ENCODE measurements at places on chromosomes 2 and 18. TPM values are rescaled to one million over a fixed set of nuclear protein-coding genes. Genes with fewer than 3 reads are reported as not detected.
A peak's percentile ranks its signal among the peaks of the same experiment; 100 is the strongest.

- peak overlapping the region; percentile 83 for H3K27ac ChIP-seq
- H3K27me3 ChIP-seq = no peaks in the 10 kb centered on the region
- peak; percentile 76 for DNase-seq
- peaks cover 80% of the 10 kb centered on the region for H3K4me1 ChIP-seq
- peaks cover 5% of the 10 kb centered on the region for H3K36me3 ChIP-seq
- peak overlapping the region; percentile 53 for H3K4me3 ChIP-seq
Measured at GRCh38 chr18:51030537-51031258, 685 bp downstream of the SMAD4 start.

- no peaks in the 10 kb centered on the region for H3K27me3 ChIP-seq
- no peaks in the 10 kb centered on the region for H3K4me1 ChIP-seq
- H3K36me3 ChIP-seq = no peaks in the 10 kb centered on the region
- H3K4me3 ChIP-seq = no peak overlapping the region
- H3K27ac ChIP-seq = no peak overlapping the region
Measured at GRCh38 chr2:184297085-184297484, 301.2 kb upstream of the ZNF804A start.

DNA sequence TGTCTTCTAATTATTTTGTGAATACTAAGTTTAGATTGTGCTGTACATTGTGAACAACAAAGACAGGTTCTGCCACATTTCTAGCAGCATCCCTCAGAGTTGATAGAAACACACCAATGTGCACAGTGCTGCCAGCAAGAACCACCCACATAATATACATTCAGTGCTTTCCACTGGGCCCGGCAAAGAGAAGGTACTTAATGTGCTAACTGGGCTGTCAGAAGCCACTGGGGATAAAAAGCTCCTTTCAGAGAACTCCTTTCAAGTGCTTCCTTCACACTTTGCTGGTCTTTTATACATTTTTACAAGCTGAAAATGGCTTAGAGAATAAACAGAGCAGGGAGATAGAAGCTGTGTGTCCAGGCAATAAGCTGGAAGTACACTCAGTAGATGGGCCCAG is 58.0 kb upstream of the CAPN13 start:
- no peaks in the 10 kb centered on the region for H3K36me3 ChIP-seq
- DNase-seq = no peak
- no peak overlapping the region for H3K27ac ChIP-seq
- no peaks in the 10 kb centered on the region for H3K27me3 ChIP-seq

DNA sequence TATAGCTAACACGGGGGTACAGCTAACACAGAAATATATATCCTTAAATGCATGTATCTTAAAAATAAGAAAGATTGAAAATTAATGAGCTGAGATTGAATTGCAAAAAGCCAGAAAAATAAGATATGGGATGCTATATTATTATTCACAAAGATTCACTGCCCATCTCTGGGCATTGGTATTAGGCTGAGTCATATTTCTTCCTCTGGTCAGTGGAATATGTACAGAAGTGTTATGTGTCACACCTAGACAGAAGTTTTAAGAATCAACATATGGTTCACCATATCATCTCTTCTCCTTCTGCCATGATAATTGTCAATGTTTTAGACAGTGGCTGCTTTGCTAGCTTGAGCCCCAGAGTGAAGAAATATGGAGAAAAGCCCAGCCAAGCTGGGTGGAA is 14.0 kb upstream of the MCFD2 start:
- no peaks in the 10 kb centered on the region for H3K4me1 ChIP-seq
- no peak for DNase-seq
- no peak overlapping the region for H3K4me3 ChIP-seq
- H3K27me3 ChIP-seq = no peaks in the 10 kb centered on the region

DNA sequence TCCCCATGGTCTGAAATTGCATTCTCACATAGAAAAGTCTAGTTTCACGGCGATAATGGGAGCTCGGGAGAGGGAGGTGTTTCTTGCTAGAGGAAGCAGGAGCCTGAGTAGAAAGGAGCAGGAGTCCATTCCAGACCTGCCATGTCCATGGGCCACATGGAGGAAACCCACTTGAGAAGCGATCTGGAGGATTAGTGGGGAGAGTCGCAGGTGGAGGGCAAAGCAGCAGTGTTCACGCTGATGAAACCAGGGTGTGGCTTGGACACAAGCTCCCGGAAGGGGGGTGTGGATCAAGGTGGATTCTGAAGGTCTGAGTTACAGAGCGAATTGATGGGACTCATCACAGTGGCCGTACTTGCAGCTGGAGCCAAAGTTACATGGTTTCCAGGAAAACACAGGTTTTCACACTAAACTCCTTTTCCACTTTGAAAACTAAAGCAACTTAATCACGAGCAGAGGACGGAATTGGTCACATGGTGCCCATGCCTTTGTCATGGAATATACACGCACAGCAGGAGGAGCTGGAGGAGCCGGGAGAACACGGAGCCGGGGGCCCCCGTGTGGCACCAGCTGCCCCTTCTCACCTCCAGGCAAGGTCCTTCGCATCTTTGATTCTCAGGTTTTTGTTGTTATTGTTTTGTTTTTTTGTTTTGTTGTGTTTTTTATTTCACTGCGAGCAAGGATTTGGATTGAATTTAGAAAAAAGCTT is 255.1 kb upstream of the MYT1L start:
- no peaks in the 10 kb centered on the region for H3K27me3 ChIP-seq
- H3K27ac ChIP-seq = no peak overlapping the region
- no peaks in the 10 kb centered on the region for H3K4me1 ChIP-seq
- no peaks in the 10 kb centered on the region for H3K36me3 ChIP-seq
- no peak for DNase-seq

- H3K4me3 ChIP-seq = no peak overlapping the region
- no peak for DNase-seq
- no peaks in the 10 kb centered on the region for H3K4me1 ChIP-seq
- H3K27me3 ChIP-seq = no peaks in the 10 kb centered on the region
- H3K36me3 ChIP-seq = no peaks in the 10 kb centered on the region
Measured at GRCh38 chr2:12350821-12351220, 365.9 kb upstream of the TRIB2 start.

DNA sequence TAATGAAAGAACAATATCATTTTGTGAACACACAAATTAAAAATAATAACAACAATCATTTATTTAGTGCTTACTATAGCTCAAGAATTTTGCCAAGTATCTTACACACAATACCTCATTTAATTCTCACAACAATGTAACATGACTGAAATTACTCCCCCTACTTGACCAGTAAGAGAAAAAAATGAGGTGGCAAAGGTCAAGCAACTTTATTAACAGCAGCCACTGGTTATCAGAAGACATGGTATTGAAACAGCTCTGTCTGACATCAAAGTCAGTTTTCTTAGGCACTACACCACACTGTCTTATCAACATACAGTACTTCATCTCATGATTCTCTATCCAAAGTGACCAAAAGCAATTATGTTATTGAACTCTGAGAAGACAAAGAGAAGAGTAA is 389.4 kb downstream of the ZEB2 start:
- H3K4me3 ChIP-seq = no peak overlapping the region
- H3K4me1 ChIP-seq = no peaks in the 10 kb centered on the region
- no peak overlapping the region for H3K27ac ChIP-seq
- no peaks in the 10 kb centered on the region for H3K27me3 ChIP-seq
- no peak for DNase-seq
- H3K36me3 ChIP-seq = no peaks in the 10 kb centered on the region

DNA sequence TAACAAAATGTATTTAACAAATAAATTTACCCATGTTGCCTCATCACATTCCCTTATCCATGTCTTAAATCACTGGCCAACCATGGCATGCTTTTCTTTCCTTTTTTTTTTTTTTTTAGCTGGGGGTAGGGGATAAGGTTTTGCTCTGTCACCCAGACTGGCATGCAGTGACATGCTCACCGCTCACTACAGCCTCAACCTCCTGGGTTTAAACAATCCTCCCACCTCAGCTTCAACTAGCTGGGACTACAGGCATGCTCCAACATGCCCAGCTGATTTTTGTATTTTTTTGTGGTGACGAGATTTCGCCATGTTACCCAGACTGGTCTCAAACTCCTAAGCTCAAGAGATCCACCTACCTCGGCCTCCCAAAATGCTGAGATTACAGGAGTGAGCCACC is 266.4 kb downstream of the THSD7B start:
- H3K36me3 ChIP-seq = no peaks in the 10 kb centered on the region
- DNase-seq = no peak
- no peak overlapping the region for H3K4me3 ChIP-seq
- H3K4me1 ChIP-seq = no peaks in the 10 kb centered on the region

- no peaks in the 10 kb centered on the region for H3K27me3 ChIP-seq
- no peaks in the 10 kb centered on the region for H3K36me3 ChIP-seq
- H3K4me3 ChIP-seq = no peak overlapping the region
Measured at GRCh38 chr2:14978845-14979244, 346.3 kb downstream of the LRATD1 start.

DNA sequence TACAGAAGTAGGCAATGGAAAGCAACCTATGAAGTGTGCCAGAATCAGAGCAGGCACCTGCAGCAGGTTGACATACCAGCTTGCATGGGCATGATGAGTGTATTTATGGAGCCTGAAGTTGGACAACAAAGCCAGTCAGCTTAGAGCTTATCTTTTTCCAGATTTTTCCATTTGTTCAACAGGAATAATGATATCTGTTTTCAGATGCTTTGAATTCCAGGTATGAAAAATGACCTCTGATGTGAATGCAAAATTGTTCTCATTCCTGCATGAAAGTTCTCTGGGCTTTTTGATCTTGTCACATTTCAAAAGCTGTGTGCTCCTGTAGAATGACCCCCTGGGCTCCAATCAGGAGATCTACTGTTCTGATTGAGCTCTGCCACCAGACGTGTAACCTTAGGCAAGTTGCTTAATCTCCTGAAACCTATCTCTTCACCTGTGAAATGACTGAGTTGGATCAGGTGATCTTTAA is 38.2 kb upstream of the VIT start:
- no peak overlapping the region for H3K27ac ChIP-seq
- H3K4me1 ChIP-seq = no peaks in the 10 kb centered on the region
- no peaks in the 10 kb centered on the region for H3K27me3 ChIP-seq
- no peak for DNase-seq

DNA sequence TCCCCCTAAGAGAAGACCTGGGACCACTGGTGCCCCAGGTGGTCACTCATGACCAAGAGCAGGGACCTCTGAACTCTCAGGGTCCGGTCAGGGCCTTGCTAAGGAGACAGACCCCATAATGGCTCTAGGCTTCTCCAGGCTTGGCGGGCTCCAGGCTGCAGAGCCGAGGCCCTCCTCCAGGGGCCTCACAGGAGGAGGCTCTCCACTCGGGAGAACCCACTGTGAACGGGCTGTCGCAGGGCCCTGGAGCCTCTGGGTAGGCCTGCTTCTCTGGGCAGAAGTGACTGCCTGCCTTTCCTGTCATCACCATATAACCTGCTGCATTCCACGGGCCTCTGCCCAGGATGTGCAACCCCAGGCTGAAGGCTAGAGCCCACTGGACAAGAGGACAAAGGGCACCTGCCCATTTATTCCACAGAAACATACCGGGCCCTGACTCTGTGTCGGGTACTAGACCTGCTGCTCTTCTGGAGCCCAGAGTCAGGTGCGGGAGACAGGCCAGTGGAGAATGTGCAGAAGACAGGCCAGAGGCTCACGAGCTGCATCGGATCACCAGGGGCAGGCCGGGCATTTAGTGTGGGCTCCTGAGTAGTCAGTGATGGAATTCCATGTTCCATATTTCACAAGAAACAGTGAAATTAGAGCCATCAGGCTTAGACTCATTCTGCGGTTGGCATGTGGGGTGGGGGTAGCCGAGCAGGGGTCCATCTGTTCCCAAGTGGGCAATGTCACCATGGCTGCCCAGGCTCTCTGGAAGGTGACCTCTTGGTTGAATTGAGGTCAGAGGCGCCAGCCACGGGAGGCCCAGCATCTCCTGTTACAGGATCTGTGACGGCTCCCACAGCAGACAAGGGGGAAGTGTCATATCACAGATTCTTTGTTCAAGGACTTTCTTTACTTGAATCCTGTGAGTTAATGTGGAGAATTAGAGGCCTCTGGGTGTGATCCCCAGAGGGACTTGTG is 220.8 kb downstream of the SH3RF3 start:
- no peak overlapping the region for H3K27ac ChIP-seq
- no peak overlapping the region for H3K4me3 ChIP-seq
- H3K4me1 ChIP-seq = peaks cover 44% of the 10 kb centered on the region
- no peaks in the 10 kb centered on the region for H3K27me3 ChIP-seq
- H3K36me3 ChIP-seq = no peaks in the 10 kb centered on the region
- no peak for DNase-seq

DNA sequence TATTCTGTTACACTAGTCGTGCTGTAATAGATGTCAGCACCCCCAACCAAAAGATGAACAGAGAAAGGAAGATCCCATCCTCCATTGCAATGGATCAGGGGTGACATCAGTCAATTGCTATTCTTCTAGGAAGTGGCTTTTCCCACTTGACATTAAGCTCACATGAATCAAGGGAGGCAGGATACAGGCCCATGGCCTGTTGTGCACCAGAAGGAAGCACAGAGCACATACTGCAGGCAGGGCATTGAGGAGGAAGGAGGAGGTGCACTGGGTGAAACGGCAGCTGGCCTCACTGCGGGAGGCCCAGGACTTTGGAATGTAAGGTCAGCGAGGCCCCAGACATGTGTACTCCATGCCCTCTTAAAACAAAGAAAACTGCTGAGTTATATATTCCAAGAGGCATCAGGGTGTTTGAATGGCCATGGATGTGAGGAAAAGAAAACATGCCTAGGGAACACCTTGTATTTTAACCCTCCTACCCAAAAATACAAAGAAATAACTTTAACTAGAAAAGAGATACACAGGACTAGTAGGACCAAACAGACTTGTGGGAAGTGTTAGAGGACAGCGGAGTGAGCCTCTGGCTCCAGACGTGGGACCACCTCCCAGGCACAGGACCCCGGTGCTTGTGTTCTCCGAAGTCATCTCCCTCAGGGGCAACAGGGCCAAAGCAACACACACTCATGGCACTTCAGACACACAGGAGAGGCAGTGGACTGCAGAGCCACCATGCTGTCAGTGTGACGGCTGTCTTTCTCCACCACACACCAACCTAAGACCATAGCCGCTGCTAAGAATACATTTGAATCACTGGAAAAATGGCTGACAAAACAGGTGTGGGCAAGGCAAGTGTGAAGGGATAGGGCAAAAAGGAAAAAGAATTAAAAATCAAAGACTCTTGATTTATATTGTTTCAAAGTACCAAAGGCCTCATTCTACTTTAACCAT is 51.4 kb upstream of the RIOK3 start:
- H3K27ac ChIP-seq = no peak overlapping the region
- H3K27me3 ChIP-seq = no peaks in the 10 kb centered on the region
- no peaks in the 10 kb centered on the region for H3K36me3 ChIP-seq
- H3K4me3 ChIP-seq = no peak overlapping the region

GRCh38 chr2:221286406-221286805 is 285.7 kb downstream of the EPHA4 start:
- H3K4me3 ChIP-seq = no peak overlapping the region
- H3K36me3 ChIP-seq = no peaks in the 10 kb centered on the region
- no peak for DNase-seq
- no peaks in the 10 kb centered on the region for H3K27me3 ChIP-seq

DNA sequence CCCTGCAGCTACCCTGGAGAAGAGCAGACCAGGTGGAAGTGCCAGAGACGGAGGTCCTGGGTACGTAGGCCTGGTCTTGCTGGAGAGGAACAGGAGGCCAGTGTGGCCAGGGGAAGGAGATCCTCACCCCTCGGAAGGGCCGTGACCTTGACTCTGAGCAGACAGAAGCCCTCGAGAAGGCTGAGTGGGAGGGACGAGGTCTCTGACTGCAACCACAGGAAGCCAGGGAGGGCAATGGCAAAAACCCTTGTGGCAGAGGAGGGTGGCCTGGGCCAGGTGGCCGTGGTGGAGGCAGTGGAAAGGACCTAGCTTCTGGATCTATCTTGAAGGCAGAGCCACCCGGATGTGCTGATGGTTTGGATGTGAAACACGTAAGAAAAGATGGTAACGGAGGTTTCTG is 28.1 kb downstream of the THAP4 start:
- H3K27me3 ChIP-seq = no peaks in the 10 kb centered on the region
- DNase-seq = no peak
- H3K4me1 ChIP-seq = peaks cover 18% of the 10 kb centered on the region
- no peak overlapping the region for H3K4me3 ChIP-seq
- H3K27ac ChIP-seq = no peak overlapping the region
- H3K36me3 ChIP-seq = no peaks in the 10 kb centered on the region

The RAMP1 gene
- not detected for total RNA-seq

The SLC1A4 gene
- 10.3 TPM for total RNA-seq

The VIT gene
- total RNA-seq = not detected

The DSG1 gene
- total RNA-seq = not detected
